ENCODE measurements at places on chromosomes 1 and 21. TPM values are rescaled to one million over a fixed set of nuclear protein-coding genes. Genes with fewer than 3 reads are reported as not detected.

DNA sequence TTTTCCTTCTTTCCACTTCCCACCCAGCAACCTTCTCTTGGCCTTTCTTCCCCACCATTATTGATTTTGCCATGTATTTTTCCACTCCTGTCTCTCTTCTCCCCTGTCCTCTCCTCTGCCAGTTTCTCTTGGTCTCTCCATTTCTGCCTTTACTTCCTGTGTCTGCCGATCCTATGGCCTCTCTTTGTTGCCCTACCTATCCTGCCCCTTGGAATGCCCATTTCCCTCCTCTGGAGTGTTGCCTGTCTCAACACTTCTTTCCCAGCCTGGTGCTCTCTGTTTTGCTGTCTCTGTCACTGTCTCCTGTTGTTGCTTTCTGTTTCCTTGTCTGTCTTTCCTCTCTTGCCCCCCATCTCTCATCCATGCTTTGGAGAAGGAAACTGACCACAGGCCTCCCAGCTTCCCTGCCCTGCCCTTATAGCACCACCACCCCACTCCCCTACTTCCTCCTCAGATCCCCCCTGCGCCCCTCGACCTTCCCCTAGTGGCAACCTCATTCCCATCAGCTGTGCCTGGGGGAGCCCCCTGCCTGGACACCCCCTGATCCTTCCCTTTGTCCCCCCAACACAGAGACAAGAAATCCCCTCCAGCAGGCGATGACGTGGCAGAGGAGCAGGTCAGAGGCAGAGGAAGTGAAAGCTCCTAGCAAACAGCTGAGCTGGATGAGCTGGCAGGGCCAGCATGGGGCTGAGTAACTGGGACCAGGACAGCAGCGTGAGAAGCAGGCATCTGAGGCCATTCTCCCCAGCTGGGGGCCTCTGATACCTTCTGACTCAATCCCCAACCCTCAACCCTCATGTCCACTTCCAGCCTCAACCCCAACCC, 6.6 kb upstream of the ETV3L start:
- no peak overlapping the region for H3K4me3 ChIP-seq
- DNase-seq = no peak
- H3K4me1 ChIP-seq = no peaks in the 10 kb centered on the region
- no peaks in the 10 kb centered on the region for H3K27me3 ChIP-seq
- no peak overlapping the region for H3K27ac ChIP-seq
- no peaks in the 10 kb centered on the region for H3K36me3 ChIP-seq

GRCh38 chr1:77511440-77511840, 171.0 kb downstream of the ZZZ3 start:
- no peaks in the 10 kb centered on the region for H3K36me3 ChIP-seq
- H3K4me1 ChIP-seq = peaks cover 3% of the 10 kb centered on the region
- peak overlapping the region; percentile 37 for H3K27ac ChIP-seq

GRCh38 chr1:899636-900317, 23.9 kb upstream of the SAMD11 start:
- no peaks in the 10 kb centered on the region for H3K4me1 ChIP-seq
- no peak overlapping the region for H3K27ac ChIP-seq
- H3K4me3 ChIP-seq = no peak overlapping the region
- no peak for DNase-seq
- peaks cover 12% of the 10 kb centered on the region for H3K27me3 ChIP-seq

DNA sequence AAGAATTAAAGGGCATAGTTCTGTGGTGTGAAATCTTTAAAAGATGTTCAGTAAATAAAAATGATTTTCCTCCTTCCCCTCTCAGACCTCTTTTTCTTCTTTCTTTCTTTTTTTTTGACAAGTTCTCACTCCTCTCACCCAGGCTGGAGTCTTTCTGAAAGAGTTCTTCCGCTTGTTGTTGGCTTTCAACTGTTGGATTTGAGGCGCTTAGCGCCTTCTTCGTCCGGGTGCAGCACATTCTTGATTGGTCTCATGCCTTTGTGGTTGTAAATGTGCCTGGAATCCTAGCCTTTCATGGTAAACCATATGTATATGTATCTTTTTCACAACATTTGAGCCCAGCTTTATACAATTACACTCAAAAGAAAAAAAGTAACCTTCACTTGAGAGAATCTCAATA, 980 bp upstream of the METTL18 start:
- no peaks in the 10 kb centered on the region for H3K4me1 ChIP-seq
- H3K27ac ChIP-seq = no peak overlapping the region
- no peaks in the 10 kb centered on the region for H3K36me3 ChIP-seq
- H3K4me3 ChIP-seq = peak overlapping the region; percentile 65
- DNase-seq = no peak
- H3K27me3 ChIP-seq = no peaks in the 10 kb centered on the region

GRCh38 chr1:189212606-189213005, 1265.1 kb downstream of the BRINP3 start:
- no peak for DNase-seq
- no peak overlapping the region for H3K4me3 ChIP-seq
- no peaks in the 10 kb centered on the region for H3K36me3 ChIP-seq
- no peaks in the 10 kb centered on the region for H3K27me3 ChIP-seq
- no peaks in the 10 kb centered on the region for H3K4me1 ChIP-seq
- no peak overlapping the region for H3K27ac ChIP-seq

DNA sequence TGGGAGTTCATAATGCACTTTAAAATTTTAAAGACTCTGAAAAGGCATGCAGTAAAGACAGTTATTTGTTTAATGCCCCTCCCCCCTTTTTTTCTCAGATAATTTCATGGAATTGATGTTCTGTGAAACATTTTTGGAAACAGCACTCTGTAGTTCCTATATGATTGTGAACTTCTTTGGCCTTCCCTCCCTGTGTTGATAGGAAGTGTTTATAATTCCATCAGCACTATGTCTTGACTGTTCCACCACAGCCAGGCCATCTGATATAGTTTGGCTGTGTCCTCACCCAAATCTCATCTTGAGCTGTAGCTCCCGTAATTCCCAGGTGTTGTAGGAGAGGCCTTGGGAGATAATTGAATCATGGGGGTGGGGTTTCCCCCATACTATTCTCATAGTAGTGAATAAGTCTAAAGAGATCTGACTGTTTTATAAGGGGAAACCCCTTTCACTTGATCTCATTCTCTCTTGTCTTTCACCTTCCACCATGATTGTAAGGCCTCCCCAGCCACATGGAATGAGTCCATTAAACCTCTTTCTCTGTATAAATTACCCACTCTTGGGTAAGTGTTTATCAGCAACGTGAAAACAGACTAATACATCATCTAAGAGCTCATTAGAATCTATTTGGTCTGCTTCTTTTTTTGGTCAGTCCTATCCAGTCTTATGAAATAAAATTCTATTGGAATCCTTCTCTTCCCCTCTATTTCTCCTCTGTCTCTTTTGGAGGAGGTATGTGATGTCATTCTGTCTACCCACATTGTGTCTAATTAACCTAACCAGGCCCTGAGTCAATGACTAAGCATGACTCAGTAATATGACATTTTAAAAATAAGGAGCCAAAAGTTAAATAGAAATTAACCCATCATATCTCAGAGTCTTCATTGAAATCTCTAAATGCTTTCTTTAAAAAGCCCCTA, 8.9 kb downstream of the CCDC185 start:
- no peak overlapping the region for H3K4me3 ChIP-seq
- no peaks in the 10 kb centered on the region for H3K36me3 ChIP-seq
- no peak overlapping the region for H3K27ac ChIP-seq
- no peak for DNase-seq
- H3K4me1 ChIP-seq = no peaks in the 10 kb centered on the region

GRCh38 chr21:33127154-33127867, 57.4 kb downstream of the OLIG1 start:
- H3K4me1 ChIP-seq = no peaks in the 10 kb centered on the region
- DNase-seq = no peak
- H3K27me3 ChIP-seq = no peaks in the 10 kb centered on the region

- no peak overlapping the region for H3K27ac ChIP-seq
- DNase-seq = no peak
- no peaks in the 10 kb centered on the region for H3K4me1 ChIP-seq
- H3K27me3 ChIP-seq = no peaks in the 10 kb centered on the region
Observed at GRCh38 chr1:147722124-147722523, 38.3 kb downstream of the GJA5 start.

DNA sequence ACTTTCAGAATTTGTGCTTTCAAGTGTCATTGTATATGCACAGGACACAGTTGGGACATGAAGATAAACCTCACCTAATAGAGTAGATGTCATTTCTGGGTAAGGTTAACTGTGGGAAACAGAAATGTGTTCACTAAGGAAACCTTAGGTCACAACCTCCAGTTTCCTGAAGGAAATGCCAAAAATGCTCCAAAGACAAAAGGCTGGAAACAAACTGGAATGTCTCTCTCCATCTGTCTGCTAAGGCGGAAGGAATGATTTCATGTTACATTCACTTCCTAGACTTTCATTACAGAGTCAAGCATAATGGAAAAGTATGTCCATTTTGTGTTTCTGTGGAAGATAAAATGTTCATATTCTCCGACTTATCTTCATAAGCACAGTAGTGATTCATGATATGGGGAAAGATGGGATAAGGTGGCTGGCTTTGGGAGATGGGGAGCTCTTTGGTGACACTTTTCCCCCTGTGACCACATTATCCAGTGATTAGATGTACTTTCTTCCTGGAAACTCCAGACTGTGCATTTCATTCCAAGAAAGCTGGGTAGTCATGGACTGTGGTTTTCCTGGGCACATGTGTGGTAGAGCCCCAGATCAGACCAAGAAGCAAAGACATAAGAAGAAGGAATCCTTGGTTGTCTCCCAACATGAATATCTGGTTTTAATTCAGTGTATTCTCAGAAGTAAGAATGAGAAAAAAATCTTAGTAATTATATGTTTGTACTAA, 5.7 kb downstream of the S1PR1 start:
- H3K4me3 ChIP-seq = no peak overlapping the region
- H3K27me3 ChIP-seq = peaks cover 8% of the 10 kb centered on the region
- DNase-seq = no peak
- H3K27ac ChIP-seq = peak overlapping the region; percentile 55

GRCh38 chr1:19861034-19861433, 21.2 kb upstream of the OTUD3 start:
- H3K27ac ChIP-seq = no peak overlapping the region
- no peaks in the 10 kb centered on the region for H3K36me3 ChIP-seq
- H3K4me1 ChIP-seq = no peaks in the 10 kb centered on the region
- DNase-seq = no peak
- no peak overlapping the region for H3K4me3 ChIP-seq
- H3K27me3 ChIP-seq = no peaks in the 10 kb centered on the region

DNA sequence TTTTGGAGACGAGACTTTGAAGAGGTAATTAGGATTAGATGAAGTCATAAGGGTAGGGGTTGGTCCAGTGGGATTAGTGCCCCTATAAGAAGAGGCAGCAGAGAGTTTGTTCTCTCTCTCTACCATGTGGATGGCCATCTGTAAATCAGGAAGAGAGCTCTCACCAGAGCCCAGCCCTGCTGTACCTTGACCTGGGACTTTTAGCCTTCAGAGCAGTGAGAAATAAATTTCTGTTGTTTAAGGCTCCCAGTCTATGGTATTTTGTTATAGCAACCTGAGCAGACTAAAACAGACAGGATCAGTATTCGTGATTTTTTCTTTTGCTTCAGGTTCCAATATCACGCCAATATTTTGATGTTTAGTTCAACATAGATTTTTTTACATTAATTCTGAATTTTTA, 30.0 kb downstream of the TBX15 start:
- no peaks in the 10 kb centered on the region for H3K36me3 ChIP-seq
- DNase-seq = no peak
- no peak overlapping the region for H3K27ac ChIP-seq

DNA sequence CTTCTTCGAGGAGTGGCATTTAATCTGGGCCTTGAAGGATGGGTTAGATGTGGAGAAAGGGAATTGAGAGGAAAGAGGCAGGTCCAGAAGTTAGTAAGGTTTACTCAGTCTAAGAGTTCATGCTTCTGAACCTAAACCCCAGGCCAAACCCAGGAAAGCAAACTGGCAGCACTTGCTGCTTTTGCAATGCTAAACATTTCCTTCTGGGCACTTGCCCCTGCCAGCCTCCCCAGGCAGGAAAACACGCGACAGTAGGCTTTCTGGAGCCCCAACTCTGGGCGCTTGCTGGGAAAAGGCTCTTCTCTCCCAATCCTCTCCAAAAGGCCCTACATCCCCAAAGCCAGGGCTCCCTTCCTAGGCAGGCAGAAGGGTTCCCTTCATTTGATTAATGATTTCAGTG, 2.5 kb downstream of the OLFML2B start:
- no peaks in the 10 kb centered on the region for H3K4me1 ChIP-seq
- peak overlapping the region; percentile 19 for H3K27ac ChIP-seq
- H3K4me3 ChIP-seq = no peak overlapping the region
- H3K36me3 ChIP-seq = no peaks in the 10 kb centered on the region
- no peak for DNase-seq

DNA sequence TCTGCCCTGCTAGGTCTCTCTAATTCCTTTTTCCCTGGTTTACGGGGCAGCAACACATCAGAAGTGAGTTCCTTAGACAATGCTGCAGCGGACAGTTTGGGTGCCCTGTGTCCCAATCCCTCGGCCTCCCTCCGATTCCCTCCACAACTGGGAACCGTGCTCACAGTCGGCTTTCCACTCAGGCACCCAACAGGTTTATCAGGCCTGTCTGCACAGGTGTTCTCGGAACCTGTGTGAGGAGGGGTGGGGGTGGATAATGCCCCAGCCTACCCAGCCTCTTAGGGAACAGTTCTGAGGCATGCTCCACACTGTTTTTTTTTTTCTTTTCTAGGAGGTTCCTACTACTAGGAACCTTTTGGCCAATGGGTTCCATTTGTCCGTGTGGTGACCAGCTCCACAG, 131.2 kb downstream of the DISC1 start:
- H3K27me3 ChIP-seq = no peaks in the 10 kb centered on the region
- no peak for DNase-seq
- H3K4me3 ChIP-seq = no peak overlapping the region
- H3K27ac ChIP-seq = no peak overlapping the region
- H3K36me3 ChIP-seq = no peaks in the 10 kb centered on the region

- peak overlapping the region; percentile 99 for H3K27ac ChIP-seq
- H3K4me3 ChIP-seq = peak overlapping the region; percentile 96
Observed at GRCh38 chr1:182389619-182390047, 2.0 kb downstream of the GLUL start.

DNA sequence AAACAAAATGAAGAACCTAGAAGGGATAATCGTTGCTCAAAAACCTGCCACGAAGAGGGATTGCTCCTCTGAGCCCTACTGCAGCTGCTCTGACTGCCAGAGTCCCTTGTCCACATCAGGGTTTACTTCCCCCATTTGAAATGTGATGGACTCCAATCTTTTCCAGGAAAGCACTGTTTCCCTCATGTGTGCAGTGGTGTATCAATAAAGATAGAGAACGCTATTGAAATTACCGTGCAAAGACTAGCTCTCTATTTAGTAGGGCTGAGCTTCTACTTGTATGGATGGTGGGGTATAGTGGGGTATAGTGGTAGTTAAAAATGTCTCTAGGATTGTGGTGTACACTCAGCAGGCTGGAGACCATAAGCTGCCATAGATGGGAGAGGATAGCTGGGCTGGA, 3.7 kb downstream of the TMCO2 start:
- no peak overlapping the region for H3K27ac ChIP-seq
- H3K36me3 ChIP-seq = no peaks in the 10 kb centered on the region
- H3K4me1 ChIP-seq = peaks cover 7% of the 10 kb centered on the region
- no peak for DNase-seq
- no peak overlapping the region for H3K4me3 ChIP-seq

Gene OR14K1
- total RNA-seq = 1.0 TPM

Gene FUBP1
- 96.0 TPM for total RNA-seq

Gene UBXN11
- total RNA-seq = 24.9 TPM

Gene RABGGTB
- 80.3 TPM for total RNA-seq

Gene SLC30A10
- not detected for total RNA-seq

Gene SPRR1B
- total RNA-seq = not detected

Gene TFAP2E
- total RNA-seq = 2.6 TPM

Gene BRDT
- total RNA-seq = not detected

Gene PLXNA2
- 18.2 TPM for total RNA-seq

Measured in breast epithelium (tissue), 4 donors.